Activated naive CD4-positive, alpha-beta T cell treated with anti-CD3 and anti-CD28 coated beads, Interleukin-2, amount 50 U/mL, for 72 hours (primary cell): ENCODE measurements at places on chromosomes 6 and 20.
A peak's percentile ranks its signal among the peaks of the same experiment; 100 is the strongest.

- no peak for DNase-seq
Measured at GRCh38 chr20:32702706-32703425, 29.1 kb upstream of the C20orf203 start.

GRCh38 chr20:56414842-56415765 lies 3.0 kb downstream of the CASS4 start:
- DNase-seq = peak; percentile 29

DNA sequence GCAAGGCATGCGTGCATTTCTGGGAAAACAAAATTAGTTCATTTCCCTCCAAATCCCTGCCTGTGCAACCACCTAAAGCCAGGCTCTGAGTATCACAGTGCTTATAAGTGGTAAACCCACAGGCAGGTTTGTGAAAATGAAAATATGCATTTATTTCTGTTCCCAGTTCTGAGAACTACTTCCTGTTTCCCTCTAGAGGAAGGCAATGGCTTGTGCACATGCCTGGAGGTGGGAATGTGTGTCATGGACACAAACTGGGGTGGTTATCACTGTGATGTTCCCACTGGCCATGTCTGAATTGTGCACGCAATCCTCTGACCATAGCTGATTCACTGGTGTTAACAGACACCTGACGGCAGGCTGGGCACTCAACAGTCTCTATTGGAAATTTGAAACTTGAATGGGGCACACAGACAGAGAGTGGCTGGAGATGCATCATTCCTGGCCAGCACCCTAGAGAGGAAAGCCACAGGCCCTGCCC lies 26.3 kb downstream of the FAM110A start:
- DNase-seq = no peak

DNA sequence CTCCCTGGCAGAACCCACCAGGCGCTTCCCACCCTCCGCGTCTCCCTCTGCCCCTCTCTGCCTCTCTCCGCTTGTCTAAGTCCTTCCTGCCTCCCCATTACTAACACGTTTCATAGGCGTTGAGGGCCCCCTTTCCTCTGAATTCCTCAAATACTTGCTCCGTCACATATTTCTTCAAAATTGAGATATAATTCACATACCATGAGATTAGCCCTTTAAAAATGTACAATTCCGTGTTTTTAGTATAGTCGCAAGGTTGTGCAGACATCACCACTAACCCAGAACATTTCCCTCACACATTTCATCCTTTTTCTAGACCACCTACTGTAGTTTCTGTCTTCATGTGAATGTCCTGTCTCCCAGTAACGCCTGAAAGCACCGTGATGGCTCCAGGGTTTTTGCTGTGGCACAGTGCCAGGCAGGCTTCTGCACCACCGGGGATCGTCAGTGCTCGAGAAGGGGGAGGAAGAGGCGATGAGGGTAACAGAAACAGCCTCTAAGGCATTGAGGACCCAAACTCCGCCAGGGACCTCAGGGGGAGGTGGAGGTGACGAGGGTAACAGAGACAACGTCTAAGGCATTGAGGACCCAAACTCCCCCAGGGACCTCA lies 141.9 kb upstream of the SNX9 start:
- DNase-seq = no peak

DNA sequence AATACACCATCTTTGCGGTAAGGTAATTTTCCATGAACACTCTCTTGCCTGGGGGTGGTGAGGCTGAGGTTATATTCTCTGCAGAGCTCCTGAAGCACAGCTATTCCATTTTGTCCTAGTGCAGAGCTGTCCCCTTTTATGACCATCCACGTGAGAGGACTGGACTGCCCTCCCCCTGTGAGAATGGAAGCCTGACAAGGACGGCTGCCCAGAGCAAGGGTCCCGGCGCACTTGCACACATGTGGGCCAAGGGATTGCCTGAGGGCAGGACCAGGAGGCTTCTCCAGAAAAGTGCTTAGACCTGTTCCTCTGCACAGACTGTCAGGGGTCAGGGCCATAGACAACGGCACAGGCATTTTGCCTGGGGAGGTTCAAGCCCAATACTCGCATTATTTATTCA lies 48.2 kb downstream of the SLC22A23 start:
- no peak for DNase-seq

- peak; percentile 75 for DNase-seq
Measured at GRCh38 chr6:28648035-28648877, 122.6 kb downstream of the GPX5 start.

GRCh38 chr6:21476112-21476511 lies 117.4 kb upstream of the SOX4 start:
- no peak for DNase-seq

DNA sequence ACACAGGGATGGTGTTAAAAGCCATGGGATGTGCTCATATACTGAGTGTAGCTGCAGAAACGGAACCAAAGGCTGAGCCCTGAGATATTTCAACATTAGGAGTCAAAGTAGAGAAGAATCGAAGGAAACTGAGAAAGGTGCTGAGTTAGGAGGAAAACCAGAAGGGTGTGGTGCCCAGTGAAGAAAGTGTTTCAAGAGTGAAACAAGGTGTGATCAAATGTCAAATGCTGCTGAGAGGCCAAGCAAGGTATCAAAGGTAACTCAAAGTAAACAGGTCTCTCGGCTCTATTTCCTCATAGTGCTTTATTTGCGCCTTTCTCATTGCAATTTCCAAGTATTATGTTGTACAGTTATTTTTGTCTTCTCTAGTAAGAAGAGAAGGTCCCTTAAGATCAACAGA lies 94.1 kb downstream of the PRDM1 start:
- no peak for DNase-seq
